Globus pallidus (tissue), 1 donor: ENCODE measurements at places on chromosomes 12 and 14.

DNA sequence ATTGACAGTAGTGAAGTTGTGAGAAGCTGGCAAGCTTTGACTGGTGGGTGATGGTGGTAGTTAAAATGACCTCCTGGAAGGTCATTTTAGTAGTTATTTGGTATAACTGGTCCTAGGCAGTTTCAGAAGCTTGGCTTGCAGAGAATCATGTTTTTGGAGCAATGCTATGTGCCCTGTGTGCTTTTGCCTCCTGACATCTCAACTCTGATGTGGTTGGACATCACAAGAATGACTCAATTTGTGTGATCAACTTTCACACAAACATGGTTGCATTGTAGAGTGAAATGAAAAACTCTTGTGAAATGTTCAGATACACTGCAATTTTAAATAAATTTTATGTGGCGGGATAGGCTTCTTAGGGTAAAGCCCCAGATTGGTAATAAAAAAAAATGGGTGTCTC, 8.3 kb upstream of the ABCD2 start:
- no peak for DNase-seq

- DNase-seq, result no peak
These were observed 16.0 kb upstream of the OR6S1 start for GRCh38 chr14:20657216-20658211.

- no peak for DNase-seq
These were observed 17.3 kb upstream of the LIN7A start for GRCh38 chr12:80954857-80955520.

DNA sequence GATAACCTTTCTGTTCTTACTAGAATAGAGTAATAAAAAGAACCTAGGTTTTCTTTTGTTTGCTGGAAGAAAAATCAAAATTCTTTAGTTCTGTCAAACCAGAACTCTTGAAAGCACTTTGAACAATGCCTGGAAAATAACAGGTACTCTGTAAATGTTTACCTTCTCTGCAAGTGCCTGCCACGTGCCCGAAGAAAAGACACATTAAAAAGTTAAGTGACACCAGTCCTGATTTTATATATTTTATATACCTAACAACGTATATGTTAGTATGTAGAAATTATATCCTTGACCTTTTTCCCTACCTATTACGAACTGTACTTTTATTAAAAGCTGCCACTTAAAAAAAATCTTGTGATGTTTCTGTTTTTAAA, 976 bp downstream of the THAP2 start:
- DNase-seq, result no peak

DNA sequence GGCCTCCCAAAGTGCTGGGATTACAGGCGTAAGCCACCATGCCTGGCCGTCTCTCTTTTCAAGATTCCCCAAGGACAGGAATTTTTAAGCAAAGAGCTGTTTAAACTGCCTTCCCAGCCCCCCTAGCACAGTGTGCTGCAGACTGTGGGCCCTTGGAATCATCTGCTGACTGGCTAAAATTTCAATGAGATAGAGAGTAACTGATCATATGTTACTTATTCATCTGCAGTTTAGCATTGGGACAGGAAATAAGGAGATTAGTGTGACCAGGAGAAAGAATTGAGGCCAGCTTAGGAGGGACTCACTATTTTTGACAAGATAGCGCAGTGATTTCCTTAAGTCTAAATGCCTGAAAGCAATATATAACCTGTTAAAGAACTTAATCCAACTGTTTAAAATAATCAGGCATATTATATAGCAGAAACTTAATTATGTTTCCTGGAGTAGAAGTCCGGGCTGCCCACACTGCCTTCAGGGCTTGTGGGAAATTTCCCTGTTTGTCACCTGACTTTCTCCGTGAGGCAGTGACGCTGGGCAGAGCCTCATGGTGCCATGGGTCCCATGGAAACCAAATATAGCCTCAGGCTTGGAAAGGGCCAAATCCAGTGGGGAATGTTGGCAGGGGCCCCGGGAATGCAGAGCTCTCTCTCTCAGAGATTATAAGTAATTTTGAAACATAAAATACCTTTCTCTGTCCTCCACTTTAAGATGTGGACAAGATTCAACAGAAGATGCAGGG, 22.8 kb upstream of the CEBPE start:
- no peak for DNase-seq

DNA sequence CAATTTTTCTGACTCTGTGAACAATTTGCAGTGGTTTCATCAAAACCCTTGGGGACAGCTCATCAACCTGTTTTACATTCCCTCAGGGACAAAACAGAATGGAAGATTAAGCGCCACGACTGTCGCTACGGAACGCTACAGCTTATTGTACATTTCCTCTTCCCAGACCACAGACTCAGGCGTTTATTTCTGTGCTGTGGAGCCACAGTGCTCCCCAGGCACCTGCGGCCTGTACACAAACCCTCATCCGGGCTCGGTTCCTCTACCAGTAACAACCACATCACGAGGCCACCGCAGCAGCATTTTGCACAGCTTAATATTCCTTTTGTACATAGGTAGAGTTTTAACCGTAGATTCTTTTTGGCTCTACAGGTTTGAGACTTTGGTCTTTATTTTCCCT, 397.4 kb upstream of the OR4E1 start:
- no peak for DNase-seq
